C1 segment of cervical spinal cord (tissue), 14 donors: ENCODE measurements at places on chromosomes 4 and X.

GRCh38 chrX:107676559-107677378, 48.5 kb downstream of the PRPS1 start:
- no peak for DNase-seq

- no peak for DNase-seq
Observed at GRCh38 chrX:79524642-79525041, 157.5 kb upstream of the ITM2A start.

- no peak for DNase-seq
Observed at GRCh38 chr4:184444953-184445309, 29.4 kb downstream of the IRF2 start.

DNA sequence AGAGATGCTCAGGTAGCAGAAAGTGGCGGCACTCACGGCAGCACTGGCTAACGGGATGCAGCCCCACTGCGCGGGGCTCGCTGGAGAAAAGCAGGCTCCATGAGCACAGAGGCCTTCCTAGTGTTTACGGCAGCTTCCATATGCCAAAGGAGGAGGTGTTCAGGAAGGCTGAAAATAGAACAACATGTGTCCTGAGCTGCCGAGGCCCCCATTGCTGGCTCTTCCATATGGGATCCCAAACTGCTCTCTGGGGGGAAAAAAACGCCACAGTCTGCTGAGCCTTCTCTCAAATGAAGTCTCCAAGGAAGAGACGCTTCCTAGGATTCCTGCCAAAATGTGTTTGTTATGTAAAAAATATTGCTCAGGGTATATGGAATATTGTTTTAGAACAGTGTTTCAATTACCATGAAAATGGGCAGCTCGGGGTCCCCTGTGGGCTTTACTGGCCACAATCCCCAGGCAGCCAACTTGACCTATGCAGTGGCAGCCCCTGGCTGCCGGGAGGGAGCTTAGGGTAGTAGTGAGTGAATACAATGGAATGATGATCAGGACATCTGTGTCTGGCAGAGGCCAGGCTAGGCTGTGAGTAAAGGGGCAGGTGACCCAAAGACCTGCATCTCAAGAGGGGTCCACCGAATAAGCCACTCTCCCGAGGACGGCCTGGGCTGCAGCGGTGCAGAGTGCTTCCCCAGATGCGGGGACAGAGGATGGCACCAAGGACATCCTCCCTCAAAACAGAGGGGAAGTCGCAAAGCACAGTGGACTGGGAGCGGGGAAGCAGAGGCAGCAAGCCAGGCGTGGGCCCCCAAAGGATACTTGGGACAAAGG, 170.1 kb downstream of the AFAP1 start:
- no peak for DNase-seq

DNA sequence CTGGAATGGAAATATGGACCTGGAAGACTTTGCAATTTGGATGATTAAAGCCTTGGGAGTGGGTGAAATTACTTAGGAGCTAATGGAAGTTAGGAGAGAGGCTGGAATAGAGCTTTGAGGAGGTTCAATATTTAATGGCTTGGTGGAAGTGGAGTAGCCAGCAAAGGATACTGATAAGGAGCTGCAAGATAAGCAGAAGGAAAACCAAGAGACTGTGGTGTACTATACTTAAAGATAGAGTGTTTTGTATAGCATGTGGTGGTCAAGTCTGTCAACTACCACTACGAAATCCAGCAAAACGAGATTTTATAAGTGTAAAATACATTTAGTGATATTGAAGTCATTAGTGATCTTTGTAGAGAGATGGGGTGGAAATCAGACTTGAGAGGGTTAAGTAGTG, 54.0 kb upstream of the TMLHE start:
- DNase-seq, result no peak

DNA sequence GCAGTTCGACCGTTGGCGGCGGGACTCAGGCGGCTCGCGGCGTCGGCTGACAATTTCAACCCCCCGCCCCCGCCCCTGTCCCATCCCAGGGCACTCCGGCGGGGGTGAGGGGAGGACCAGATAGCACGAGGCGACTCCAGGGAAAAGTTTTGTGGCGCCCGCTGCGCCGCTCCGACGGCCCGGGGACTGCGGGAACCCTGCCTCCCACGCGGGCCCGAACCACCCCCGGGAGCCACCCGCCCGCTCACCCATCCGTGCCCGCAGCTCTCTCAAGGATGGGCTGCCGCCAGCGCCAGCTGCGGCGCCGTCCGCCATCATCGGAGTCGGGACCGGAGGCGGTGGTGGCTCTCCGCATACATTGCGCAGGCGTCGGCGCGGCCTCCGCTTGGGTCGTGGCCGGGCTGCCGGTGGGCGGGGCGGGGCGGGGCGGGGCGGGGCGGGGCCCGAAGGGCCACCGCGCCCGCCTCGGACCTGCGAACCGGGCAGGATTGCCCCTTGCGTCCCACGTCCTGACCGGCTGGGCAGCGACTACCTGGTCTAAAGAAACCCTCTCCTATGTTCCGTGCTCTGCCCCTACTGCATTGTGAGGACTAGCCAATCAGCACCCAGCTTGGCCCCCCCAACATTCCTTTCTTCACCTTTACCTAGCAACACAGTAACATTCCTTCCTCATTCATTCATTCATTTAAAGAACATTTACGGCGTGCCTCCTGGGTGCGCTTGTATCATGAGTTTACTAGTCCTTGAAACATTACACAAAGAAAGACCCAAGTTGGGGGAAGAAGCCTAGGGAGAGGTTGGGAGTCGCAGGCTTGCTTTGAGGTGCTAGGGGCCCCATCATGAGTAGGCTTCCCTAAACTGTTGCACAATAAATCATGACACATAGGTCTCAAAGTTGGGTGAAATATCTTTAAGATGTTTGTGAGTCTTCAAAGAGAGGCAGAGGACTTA, at the start of gene MAP7D3:
MAP7D3 (minus strand) TSS at position 360 of the 951 bp plus-strand sequence; CDS start at position 318, 42 bp downstream.
- no peak for DNase-seq

DNA sequence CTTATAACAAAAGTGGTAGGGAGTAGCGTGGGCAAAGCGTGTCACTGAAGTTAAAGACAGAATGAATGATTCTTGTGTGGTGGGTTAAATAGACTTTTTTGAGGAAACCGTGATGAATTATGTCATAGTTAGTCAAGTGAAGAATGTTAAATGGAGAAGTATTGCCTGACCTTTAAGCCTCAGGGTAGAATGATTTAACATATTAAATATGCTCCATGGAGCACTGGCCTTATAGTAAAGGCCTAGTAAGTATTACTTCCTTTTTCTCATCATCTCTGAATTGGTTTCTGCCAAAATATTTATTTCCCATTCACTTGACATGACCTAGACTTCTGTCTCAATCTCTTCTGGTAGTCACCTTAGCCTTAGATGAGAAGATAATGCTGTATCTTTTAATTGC, 23.7 kb downstream of the MAGEB1 start:
- DNase-seq, result no peak

GRCh38 chr4:153451911-153452657, 14.1 kb upstream of the TMEM131L start:
- no peak for DNase-seq

DNA sequence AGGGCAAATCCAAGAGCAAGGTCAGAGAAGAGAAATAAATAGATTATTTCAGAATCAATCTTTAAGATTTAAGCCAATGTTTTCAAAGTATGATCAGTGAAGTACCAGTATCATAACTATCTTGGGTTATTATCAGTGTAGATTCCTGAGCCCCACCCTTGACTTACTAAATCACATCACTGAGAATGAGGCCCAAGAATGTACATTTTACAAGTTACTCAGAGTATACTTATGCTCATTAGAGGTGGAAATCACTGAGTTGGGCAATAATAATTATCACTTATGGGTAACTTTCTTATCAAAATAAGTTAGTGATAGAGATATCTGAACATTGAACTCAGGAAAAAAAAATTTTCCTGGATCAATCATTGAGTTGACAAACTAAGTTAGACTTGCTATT, 121.6 kb upstream of the NOCT start:
- DNase-seq, result no peak

GRCh38 chr4:132132433-132132832, 1016.7 kb upstream of the PCDH10 start:
- DNase-seq, result no peak

GRCh38 chrX:11080741-11081305, 30.3 kb upstream of the HCCS start:
- no peak for DNase-seq

DNA sequence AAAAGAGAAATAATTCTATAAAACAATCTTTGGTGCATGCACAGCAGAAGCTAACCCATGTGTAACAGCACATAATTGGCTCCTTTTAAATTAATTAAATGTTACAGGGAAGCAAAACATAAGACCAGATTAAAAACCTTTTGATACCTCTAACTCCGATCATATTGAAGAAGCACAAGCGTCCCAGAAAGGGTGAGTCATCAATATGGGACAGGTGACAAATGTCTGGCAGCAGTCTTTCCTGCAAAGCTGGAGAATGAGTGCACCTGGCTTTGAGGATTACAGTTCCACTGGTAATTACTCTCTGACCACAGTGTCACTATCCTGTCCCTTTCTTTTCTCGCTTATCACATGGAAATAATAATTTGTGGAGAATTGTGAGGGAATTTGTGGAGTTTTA, 94.6 kb downstream of the FAM9B start:
- DNase-seq, result no peak

GRCh38 chr4:149311076-149311475, 504.6 kb downstream of the IQCM start:
- DNase-seq, result no peak

DNA sequence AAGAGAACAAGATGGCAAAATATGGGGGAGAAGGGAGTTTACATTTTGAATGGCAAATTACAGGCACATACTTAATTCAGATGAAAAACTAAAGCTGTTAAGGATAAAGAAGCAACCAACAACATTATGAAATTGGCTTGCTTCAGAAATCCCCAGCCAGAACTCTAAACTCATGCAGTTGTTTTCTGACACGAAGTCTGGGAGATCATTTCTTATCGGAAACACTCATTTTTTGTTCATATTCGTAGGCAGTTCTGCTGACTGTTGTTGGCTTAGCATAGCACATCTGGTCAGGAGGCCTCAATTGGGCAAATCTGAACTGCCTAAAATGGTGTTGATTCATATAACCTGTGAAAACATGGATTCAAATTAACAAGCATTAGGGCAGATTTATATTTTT, 33.0 kb upstream of the ARHGAP6 start:
- DNase-seq, result no peak

- DNase-seq, result no peak
Observed at GRCh38 chr4:81946996-81947395, 426.8 kb downstream of the HNRNPD start.

DNA sequence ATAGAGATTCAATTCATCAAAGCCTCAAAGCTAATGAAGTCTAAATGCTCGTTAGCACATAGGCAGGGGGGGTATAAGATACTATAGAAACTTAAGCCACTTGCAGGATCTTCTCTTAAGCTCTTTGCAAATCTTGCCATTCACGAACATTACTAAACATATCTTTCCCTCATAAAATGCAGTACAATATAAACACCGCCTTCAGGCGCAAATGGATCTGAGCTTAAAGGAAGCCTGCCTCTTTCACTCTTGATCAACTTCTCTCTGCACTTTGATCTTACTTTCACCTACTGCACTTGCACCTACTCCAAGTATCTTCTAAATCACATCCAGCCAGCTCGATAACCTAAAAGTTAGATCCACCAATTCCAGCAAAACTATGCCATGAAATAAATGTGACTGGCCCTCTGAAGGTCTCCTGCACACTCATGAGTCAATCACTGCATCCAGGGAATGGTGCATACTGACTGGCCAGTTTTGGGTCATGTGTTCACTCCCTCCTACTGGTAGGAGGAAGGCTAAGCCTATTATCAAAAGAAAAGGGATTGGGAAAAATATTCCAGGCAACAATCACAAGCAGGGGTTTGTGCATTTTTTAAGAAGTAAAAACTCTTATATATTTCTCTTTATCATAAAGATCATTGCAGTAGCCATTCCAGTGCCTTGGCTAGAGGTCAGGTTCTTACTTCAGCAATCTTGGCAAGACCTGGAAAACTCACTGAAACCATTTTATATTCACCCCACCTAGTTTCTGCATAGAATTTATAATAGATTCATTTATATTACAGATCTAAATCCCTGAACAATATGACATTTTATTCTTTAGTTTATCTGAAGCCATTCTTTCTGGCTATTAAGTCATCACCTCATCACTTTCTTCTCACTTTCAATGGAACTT, 222.0 kb downstream of the PPP3CA start:
- DNase-seq, result no peak

GRCh38 chrX:68596871-68597270, 50.6 kb upstream of the STARD8 start:
- DNase-seq, result no peak
